ENCODE measurements at places on chromosomes 5 and 9.

- DNase-seq: no peak
Observed at GRCh38 chr9:134128727-134129679, 6.9 kb upstream of the WDR5 start.

DNA sequence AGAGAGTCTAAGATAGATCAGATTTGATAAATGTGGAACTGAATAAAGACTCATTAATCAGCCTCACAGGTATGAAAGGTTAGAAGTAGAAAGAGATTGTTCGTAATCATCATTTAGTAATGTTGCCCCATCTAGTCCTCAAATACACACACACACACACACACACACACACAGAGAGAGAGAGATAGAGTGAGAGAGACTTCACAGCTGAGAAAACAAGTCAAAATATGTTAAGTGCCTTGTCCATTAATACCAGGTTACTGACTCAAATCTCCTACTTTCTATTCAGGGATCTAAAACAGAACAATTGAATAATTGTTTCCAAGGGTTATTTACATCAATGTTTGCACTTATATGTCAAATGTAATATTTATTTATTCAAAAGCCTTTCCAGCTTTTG, 284.6 kb downstream of the MRPS30 start:
- DNase-seq: no peak

DNA sequence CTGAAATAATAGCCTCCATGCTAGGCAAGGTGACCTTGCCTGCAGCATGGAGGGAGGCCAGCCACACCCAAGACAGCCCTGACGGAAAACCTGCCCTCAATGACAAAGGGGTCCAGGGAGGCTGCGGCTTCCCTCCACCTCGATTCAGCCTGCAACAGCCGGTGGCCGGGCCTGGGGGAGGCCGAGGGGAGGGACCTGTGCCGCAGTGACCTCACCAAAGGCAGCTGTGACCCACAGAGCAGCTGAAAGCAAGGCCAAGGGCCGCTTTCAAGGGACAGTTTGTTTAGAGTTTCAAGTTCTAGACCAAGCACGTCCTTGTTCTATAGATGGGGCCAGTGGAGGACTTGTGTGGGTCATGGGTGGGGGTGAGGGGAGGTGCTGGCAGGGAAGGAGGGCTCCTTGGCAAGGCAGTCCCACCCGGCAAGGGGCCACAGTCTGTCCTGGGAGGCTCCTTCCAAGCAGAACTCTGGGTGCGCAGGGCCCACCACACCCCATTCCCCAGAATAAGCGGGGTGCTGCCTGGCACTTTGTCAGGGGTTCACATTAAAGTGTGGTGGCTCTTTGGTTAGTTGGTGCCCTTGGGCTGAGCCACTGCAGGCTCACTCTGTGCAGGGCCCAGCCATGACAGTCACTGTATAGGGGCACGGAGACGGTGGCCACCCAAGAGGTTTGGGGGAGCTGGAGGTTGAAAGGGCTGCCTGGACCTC, 226.5 kb downstream of the FANCC start:
- no peak for DNase-seq

DNA sequence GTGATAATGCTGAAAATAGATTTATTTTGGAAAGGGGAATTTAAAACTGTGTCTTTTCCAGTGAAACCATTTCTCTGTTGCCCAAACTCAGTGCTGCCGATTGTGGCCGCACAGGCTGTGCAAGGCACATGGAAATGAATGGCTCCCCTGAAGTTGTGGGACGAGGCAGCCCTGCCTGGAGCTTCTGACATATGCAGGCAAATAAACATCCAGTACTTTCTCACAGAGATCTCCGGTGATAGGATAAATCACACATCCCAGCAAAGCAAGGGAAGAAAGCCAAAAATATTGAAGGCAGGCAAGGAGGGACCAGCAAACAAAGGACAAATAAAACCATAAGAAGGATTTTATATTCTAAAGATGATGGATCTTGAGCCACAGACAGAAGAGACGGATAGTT, 464.5 kb downstream of the MTRR start:
- no peak for DNase-seq

GRCh38 chr5:107937651-107938355, 267.1 kb upstream of the EFNA5 start:
- no peak for DNase-seq

- no peak for DNase-seq
Observed at GRCh38 chr5:94385767-94386166, 232.6 kb downstream of the KIAA0825 start.

GRCh38 chr9:88477300-88477751, 57.7 kb upstream of the NXNL2 start:
- DNase-seq: peak; percentile 100

- DNase-seq: peak; percentile 95
Observed at GRCh38 chr5:149452665-149453617, 73.8 kb upstream of the IL17B start.

DNA sequence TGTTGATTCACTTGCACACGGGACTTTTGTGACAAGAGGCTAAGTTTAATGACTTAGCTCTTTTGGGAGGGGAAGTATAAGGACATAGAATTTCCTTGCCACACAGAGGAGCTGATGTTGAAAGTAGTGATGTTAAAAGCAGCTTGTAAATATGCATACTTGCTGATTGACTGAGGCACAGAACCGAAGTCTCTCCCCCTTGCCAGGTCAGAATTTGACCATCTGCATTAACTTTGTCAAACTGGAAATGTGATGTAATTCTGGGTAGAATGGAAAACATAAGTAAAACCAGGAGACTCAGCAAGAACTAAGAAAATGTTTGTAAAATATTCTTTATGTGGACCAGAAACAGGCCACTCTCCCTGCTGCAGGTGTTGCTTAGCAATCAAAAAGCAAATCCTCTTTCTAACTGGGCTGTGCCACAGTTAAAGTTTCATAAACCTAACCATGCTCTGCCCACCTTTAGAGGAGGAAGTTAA, 284.2 kb downstream of the NR3C1 start:
- no peak for DNase-seq

- no peak for DNase-seq
Observed at GRCh38 chr5:129019401-129019908, 54.2 kb downstream of the SLC27A6 start.

- peak; percentile 99 for DNase-seq
Observed at GRCh38 chr9:110744715-110745384, 76.3 kb downstream of the MUSK start.

- DNase-seq: no peak
Observed at GRCh38 chr9:117080765-117081390, 334.0 kb downstream of the ASTN2 start.

- peak; percentile 48 for DNase-seq
Observed at GRCh38 chr5:142922223-142922952, 152.2 kb downstream of the ARHGAP26 start.

- no peak for DNase-seq
Observed at GRCh38 chr5:131677115-131677514, 42.1 kb upstream of the RAPGEF6 start.

DNA sequence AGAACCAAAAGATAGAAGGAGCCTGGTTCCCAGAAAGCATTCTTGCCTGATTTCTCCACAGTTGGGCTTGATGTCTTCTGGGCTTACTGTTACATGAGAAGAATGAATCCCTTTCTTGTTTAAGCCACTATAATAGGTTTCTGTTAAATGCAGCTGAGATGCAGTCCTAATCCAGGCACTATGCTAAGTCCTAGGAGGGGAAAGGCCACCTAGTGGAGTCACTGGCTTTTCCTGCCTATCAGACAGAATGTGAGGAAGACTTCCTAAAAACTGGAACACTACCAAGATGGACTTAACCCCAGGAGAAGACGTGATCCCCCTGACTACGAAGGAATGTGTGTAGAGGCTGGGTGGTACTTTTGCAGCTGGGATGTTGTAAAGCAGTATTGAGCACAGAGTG, 34.3 kb upstream of the FSD1L start:
- DNase-seq: peak; percentile 45

DNA sequence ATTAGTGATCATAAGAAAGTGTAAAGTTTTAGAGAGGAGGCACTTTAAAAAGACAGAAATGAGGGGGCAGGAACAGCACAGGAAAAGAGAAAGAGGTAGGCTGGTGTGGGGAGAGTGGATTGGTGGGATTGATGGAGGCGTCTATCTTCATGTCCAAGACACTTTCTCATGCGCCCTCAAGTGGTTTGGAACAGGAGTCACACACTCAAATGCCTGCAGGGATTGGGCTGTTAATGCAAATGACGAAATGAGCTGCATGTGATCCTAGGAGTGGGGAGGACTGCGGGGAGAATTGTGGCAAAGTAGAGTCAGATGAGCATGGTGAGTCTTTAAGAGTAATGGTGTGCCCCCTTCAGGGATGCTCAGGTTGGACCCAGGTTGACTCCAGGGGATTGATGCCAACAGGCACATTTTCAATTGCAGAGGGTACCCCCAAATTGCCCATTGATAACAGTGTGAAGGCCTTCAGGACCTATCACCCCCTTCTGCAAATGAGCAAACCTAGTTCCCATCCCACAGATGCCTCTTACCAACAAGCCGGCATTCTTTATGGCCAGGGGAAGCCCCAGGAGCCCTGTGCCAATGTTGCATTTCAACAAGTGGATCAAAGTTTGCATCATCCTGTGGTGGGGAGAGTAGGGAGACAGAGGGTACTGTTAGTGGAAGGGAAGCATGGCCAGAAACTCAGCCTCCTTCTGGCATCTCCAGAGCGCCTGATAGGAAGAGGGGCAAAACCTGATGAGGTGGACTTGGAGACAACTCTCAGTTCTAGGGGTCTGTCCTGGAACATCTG, 5.3 kb downstream of the SLC36A3 start:
- peak; percentile 44 for DNase-seq

DNA sequence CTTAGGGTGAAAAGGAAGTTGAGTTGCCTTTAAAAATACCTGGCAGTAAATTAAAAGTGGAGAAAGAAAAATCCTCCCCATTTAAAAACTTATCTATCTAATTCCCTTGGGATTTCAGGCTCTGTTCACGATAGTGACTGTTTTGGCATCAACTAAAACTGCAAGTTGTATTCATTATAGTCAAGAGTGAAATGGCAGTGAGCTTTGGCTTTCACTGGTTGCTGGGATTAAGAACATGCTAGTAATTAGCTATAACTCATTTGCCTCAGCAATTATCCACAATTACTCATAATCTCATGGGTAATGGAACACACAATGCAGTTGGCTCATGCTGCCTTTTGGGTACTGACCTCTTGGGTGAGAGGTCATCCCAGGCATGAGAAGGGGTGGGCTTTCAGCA, 250.1 kb downstream of the GAS1 start:
- peak; percentile 52 for DNase-seq

DNA sequence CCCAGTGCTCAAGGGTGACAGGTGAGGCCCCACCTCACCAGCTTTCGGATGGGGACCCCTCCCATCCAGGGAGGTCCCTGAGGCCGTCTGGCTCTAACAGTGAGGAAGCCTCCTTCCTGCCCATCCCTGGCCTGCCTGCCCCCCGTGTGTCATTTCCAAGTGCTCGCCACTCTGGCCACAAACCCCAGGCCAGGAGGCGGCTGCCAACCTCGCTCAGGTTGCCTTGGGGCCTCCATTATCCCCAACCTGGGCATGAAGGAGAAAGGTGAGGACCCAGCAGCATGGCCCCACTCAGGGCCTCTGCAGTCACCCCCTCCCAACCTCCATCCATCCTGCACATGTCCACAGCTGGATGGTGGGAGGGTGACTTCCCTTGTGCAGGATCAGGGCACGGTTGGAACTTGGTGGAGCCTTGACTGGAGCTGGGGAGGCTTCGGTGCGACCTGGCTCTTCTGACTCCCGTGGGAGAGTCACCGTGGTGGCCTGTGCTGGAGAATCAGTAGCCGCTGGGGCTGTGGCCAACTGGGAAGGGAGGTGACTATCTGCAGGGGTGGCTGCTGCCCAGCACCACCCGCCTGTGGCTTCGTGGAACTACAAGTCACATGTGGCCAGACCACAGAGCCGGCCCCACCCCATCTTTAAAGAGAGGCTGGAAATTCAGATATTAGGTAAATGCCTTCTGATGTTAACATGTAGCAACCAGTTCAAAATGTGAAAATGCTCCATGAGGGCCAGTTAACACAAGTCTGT, 37.5 kb upstream of the GFPT2 start:
- no peak for DNase-seq

GRCh38 chr9:16150501-16150900, 597.7 kb downstream of the CCDC171 start:
- no peak for DNase-seq

GRCh38 chr9:80586786-80587330, 1015.1 kb downstream of the TLE4 start:
- no peak for DNase-seq

- peak; percentile 92 for DNase-seq
Observed at GRCh38 chr5:159094745-159095144, 5.0 kb downstream of the EBF1 start.

DNA sequence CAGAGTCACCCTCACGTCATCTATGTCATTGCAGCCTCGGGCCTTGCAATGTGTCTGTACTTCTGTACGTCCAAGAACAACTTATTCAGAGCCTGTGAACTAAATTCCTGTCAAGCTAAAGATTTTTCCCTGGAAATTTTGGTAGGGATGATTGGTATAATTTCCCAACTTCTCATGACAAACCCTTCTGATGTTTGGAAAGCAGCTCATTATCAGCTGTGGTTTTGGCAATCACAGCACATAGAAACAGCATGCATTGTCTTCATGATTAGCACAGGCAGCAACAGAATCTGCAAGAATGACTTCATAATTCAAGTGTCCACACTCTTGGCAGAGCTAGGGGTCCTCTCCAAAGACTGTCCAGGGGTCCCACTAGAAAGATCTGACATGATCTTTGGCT, 49.5 kb downstream of the APBA1 start:
- peak; percentile 47 for DNase-seq

DNA sequence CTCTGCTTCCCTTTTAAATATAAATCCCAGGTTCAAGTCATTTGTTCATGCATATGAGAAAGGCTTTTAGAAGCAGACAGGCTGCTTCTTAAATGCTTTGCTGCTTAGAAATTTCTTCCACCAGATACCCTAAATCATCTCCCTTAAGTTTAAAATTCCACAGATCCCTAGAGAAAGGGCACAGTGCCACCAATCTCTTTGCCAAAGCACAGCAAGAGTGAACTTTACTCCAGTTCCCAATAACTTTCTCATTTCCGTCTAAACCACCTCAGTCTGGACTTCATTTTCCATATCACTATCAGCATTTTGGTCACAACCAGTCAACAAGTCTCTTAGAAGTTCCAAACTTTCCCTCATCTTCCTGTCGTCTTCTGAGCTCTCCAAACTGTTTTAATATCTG, 679.8 kb upstream of the FTMT start:
- no peak for DNase-seq

DNA sequence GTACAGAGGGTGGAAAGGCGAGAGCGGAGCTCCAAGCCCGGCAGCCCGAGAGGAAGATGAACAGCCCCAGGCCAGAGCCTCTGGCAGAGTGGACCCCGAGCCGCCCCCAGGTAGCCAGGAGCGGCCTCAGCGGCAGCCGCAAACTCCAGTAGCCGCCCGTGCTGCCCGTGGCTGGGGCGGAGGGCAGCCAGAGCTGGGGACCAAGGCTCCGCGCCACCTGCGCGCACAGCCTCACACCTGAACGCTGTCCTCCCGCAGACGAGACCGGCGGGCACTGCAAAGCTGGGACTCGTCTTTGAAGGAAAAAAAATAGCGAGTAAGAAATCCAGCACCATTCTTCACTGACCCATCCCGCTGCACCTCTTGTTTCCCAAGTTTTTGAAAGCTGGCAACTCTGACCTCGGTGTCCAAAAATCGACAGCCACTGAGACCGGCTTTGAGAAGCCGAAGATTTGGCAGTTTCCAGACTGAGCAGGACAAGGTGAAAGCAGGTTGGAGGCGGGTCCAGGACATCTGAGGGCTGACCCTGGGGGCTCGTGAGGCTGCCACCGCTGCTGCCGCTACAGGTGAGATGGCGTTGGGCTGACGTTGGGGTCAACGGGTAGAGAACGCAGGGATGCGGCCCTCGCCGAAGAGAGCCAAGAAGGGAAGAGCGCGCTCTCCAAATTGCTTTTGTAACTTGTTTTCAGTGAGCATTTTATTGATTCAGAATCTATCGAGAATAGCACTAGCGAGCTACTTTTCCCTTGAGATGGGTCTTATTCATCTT, at the start of gene PTGER4:
Gene PTGER4 (plus strand): TSS at position 3 of the 769 bp plus-strand sequence. CDS start 1,079 bp downstream, outside the sequence.
- DNase-seq: no peak
